ENCODE measurements at places on chromosomes 2 and 18.

- DNase-seq: peak; percentile 91
Observed at GRCh38 chr2:231713730-231714638, 5.7 kb downstream of the PTMA start.

GRCh38 chr18:51234117-51235008 is 36.9 kb upstream of the MEX3C start:
- DNase-seq: no peak

DNA sequence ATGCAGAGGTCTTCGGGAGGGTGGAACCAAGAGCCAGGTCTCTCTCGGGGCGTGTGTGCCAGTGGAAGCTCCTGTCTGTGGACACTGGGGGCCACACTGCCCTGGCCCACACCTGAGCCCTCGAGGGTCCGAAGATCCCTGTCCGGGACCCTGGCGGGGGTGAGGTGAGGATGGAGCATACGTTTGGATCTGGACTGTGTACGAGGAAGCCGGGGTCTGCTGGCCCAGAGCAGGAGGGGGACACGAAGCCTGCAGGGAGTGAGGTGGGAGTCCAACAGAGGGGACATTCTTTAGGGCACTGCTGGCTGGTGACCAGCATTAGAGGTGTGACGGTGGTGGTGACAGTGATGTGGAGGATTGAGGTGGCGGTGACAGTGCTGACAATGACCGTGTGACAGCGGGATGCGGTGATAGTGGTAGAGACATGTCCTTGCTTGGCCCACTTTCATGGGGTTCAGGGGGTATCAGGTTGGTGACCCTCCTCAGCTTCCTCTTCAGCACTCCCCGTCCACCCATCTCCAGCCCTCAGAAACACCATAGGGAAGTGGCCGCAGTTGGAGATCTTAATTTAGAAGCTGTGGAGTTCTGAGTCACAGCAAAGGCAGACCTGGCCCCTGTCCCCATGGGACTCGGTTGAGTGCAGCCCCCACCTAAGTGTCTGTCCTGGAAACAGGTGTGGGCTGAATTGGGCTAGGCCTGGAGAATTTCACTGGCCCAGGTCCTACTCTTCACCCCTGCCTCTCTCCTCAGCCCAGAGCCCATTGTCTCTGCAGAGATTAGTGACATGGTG is 252.0 kb downstream of the DYSF start:
- DNase-seq: no peak

DNA sequence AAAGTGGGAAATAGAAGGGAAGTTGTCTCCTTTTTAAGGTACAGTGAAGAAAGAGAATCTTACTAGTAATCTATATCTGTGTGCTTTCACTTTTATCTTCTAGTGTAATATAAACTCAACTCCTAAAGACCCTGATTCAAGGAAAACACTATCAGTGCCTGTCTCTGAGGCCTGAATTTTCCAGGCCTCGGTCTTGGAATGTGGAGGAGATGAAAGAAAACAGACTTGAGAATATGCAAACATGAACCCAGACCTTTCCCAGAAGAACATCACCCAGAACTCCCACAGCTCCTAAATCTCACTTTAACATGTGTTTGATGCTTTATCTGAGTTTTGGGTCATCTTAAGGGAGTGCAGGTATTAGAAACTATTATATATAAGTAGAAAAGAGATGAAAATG is 51.8 kb downstream of the EPB41L5 start:
- no peak for DNase-seq
